ENCODE measurements at places on chromosomes 12 and 14.
A peak's percentile ranks its signal among the peaks of the same experiment; 100 is the strongest.

- no peak for DNase-seq
Observed at GRCh38 chr14:32497248-32497647, 168.2 kb downstream of the AKAP6 start.

GRCh38 chr12:2215709-2216560 is 163.1 kb downstream of the CACNA1C start:
- no peak for DNase-seq

- no peak for DNase-seq
Observed at GRCh38 chr12:108296945-108297344, 42.2 kb downstream of the CMKLR1 start.

DNA sequence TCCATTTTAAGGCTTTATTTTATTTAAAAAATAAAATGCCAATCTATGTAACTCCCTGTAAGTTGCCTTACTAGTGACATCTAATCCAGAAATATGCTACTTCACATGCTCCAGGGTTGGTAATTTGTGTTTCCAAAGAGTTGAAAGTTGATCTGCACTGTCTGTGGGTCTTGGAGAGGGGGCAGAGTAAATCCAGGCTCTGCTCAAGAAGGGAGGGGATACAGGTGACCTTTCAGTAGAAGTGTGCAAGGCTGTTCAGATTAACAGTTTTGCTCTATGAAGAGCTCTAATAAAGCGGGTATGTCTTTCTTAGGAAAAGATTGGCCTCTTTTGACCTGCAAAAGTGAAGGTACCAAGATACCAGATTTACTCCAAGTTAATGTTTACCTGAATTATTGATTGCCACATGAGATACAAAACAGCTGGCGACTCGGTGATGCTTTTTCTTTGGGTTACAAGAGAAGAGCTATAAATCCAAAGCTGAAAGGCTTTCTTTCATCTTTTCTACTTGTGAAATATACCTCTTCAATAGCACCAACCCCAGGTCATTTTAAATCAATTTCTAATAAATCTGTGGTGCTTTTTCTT is 75.6 kb upstream of the FLRT2 start:
- no peak for DNase-seq

DNA sequence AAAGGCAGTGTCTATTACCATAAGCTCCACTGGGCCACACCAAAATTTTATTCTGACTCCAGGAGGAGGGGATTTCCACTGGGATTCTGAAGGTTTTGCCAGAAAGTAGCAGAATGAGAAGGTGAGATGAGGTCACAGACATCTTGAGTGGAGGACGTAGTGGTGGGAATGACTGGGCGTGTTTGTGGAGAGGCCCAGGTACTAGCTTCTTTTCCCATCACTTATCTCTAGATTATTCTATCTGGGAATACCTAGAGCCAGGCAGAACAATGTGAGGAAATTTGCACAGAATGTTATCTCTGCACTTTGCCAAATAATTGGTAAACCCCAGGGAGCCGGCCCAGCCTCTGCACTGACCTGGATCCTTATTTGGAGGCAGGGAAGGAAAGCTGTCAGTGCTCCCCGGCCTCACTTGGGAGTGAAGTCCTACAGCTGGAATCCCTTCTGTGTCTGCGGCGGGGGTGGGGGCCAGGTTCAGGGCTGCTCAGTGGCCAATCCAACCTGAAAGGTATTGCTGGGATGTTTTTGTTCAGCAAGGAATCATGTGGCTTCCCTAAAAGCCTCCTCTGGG is 129.4 kb downstream of the C12orf75 start:
- DNase-seq, result no peak

- DNase-seq, result peak; percentile 81
Observed at GRCh38 chr12:26195641-26196420, 458 bp downstream of the SSPN start.

DNA sequence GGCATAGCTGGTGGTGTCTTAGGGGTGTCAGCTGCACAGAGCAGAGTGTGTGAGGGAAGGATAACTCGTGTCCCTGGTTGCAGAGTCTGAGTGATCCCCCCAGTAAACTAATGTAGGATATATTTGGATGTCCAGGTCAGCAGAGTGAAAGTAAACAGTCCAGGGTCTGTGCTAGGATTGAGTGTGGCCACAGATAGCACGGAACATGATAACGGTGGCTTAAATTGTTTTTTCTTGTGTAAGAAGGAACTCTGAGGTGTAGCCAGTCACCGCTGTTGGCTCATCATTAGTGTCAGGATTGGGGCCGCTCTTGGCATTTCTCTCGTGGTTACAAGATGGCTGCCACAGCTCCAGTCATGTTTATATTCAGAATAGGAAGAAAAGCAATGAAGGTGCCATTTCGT is 97.3 kb downstream of the DERA start:
- DNase-seq, result no peak

- DNase-seq, result no peak
Observed at GRCh38 chr12:103801709-103802585, 39.1 kb downstream of the NT5DC3 start.

DNA sequence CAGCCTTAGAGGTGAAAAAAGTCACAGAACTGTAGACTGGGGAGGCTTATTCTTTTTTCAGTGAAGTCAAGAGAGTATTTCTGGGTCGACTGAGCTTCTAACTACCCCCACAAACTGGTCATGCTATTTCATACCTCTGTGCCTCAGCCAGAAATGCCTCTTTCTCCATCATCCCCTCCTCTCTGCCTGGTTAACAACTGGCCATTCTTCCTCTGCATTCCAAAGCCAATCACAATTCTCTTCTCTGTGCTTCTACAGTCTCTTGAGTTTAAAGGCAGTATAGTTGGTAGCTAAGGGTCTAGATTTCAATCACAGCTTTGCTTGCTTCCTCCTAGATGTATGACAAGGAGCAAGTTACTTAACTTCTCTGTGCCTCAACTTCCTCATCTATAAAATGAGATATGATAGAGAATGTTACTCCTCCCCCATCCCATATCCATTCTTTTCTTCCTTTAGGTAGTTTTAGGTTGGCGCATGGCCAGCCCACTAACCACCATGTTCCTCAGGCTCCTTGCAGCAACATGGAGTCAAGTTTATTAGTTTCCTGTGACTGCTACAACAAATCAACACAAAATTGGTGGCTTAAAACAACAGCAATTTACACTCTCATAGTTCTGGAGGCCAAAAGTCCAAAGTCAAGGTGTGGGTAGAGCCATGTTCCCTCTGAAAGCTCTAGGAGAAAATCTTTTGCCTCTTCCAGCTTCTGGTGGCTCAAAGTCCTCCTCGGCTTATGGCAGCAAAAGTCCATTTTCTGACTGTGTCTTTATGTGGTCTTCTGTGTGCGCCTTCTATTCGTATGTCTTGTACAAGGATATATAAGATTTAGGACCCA is 62.5 kb downstream of the ITPR2 start:
- no peak for DNase-seq

DNA sequence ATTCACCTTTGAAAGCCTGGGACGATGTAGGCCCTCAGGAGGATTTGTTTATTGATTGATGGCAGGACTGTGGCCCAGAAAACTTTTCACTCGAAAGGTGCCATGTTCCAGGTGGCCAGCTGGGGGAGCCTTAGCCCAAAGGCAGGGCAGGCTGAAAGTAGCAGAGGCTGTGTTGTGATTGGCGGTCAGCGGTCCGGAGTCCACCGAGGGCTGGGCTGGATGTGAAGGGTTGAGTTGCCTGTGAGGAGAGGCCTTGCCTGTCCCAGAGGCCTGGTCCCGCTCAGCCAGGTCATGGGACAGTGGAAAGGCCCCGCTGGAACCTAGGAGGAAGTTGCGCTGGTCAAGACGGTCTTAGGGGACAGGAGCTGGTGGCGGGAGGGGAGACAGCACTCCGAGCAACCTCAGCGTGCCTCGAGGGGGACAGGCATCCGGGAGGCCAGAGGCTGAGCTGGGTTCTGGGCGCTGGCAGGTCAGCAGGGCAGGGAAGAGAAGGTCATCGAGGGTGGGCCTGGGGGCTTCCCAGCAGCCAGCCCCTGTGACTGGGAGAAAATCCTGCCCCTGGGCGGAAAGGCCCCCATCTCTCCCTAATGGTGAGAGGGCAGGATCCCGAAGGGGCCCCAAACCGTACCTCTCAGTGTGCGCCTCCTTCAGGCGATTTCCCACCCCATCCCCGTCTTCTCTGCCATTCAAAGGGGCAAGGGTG is 26.3 kb downstream of the CMA1 start:
- DNase-seq, result no peak

DNA sequence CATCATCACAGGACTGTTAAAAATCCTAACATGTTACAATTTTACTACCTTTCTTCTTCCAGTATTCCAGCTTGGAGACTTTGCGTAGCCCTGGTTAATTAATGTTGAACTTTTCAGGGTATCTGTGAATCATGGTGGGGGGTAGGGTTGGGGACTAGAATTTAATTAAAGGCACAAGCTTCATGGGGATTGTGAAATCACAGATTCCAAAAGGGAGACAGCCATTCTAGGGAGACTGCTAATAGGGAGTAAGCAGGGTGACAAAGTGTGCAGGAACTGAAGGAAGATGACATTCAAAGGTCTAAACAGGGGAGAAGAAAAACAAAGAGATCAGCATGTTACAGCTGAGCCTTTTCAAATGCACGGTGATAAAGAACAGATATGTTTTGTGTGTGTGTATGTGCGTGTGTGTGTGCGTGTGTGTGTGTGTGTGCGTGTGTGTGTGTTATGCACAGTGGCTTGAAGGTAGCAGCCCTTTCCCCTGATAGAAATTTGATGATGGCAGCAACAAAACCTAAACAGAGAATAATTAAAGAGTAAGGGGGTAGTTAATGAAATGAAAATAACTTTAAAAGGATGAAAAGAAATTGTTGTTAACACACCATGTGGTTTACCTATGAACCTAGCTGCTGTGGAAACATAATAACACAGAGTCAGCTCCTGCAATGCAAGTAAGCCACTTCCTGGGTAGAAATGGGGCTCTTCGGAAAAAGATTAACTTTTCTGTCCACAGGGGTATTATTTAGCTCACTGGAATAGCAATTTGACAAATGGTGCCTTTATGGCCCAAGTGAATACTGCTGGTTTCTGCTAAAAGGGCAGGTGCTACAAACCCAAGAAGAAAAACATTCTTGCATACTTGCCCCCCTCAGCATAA is 581.7 kb downstream of the DIO2 start:
- no peak for DNase-seq

GRCh38 chr12:64240781-64241180 is 18.7 kb upstream of the KICS2 start:
- DNase-seq, result no peak

DNA sequence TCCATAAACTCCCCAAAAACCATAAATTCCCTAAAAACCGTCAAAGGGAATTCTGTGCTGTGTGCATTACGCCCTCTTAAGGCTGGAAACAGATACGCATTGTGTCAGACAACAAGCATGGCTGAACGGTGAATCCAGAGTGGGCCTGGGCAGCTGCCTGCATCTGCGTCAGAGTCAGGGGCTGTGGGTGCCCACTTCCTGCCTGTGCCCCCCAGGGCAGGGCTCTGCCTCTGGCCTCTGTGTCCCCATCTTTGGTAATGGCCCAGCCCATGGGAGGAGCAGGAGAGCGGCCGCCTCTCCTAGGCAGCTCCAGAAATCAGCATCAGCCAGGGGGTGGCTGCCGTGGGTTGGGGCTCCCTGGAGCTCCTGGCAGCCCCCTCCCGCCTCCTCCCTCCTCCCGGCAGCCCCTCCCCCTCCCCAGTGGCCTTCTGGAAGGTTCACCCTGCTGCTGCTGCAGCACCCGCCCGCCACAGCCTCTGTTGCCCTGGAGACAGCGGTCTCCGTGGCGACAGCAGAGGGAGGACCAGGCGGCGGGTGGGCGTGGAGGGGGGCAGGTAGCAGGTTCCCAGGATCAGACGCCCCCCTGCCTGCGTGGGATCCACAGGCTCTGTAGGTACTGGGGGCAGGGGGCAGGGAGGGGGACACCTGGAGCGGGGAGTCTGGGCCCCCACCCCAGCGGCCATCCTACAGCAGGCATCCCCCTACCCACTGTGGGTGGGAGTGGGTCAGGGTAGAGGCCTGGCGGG is 5.9 kb downstream of the MMP17 start:
- DNase-seq, result no peak

DNA sequence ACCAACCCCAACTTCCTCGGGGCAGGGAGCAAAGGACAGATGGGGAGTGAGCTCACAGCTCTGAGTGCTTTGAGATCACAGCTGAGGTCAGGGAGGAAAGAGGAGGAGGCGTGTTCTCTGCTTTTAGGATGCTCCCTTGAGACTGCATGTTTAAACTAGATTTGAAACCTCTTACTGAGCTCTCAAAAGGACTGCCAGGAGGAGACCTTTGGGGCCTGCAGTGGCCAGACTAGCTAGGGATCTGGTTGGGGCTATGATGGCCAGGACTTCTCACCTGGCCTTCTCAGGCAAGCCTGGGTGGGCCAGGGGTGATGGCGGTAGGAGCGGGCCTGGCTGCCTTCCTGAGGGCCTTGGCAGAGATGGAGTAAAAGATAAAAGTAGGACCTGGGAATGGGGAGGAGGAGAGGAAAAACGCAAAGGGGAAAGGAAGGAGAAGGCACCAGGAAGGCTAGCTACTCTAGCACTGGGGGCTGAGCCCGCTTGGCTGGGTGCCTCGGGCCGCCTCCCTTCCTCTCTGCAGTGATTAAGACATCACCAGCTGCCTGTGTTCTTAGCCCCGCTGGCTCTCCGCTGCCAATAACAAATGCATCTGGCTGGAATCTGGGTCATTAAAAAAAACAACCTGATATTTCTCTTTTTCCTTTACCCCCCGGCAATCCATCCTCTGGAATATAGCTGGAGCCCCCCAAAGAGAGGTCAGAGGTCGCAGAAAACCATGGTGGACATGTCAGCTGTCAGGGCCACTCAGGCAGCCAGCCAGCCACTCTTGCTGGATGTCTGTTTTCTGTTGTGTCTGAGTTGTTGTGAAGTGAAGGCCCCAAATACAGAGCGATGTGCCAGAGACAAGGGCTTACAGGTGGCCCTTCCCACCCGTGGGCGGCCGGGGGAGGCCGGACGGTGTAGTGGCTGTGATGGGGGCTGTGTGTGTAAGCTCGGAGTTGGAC is 141.3 kb downstream of the TSPAN9 start:
- DNase-seq, result peak; percentile 86

- no peak for DNase-seq
Observed at GRCh38 chr12:76241371-76241770, 106.8 kb downstream of the BBS10 start.

- no peak for DNase-seq
Observed at GRCh38 chr14:50263321-50263720, 31.9 kb upstream of the SOS2 start.

DNA sequence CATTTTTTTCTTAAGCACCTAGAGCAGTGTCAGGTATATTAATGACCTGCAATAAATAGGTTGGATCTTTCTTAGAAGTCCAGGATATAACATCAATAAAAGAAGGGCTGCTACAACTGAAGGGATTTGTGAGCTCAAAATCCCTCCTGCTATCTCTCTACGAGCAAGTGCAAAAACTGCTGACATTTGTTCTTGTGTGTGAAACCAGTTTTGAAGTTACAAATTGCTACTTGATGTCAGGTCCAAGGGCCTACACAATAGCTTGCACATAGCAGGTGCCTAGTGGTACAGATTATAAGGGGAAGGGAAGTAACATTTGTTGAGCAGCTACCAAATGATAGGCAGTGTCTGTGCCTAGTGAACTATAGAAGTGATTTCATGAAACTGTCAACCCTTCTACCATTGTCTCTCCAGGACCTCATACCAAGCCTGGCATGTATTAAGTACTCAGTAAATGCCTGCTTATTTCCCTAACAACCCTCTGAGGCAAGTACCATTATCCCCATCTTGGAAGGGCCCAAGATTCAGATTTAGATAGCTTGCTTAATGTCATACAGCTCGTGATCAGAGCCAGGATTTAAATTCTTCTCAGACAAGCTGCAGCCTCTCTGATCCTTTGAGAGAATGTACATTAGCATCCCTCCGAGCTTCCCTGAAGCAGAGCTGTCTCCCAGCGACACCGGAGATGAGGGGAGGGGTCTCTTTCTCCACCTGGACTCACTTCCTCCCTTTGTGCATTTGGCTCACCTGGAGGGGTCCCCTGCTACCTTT is 300.3 kb downstream of the ZFP36L1 start:
- DNase-seq, result no peak
